ENCODE measurements at places on chromosomes 7 and 10.

DNA sequence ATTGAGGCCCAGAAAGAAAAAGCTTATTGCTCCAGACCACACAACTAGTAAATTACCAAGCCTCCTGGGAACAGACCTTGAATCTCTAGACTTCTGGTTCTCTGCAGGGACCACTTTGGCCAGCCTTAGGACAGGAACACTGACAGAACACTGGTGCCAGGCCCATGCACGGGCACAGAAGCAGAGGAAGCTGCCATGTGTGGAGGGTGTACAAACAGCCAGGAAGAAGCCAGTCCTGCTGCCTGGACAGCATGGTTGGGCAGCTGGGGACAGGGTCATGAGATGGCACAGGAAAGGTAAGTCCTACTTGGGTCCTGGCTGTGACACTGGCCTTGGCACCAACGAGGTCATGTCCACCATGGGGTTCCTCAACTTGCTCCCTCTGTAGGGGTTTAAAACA lies 19.2 kb downstream of the MMRN2 start:
- no peak for DNase-seq

DNA sequence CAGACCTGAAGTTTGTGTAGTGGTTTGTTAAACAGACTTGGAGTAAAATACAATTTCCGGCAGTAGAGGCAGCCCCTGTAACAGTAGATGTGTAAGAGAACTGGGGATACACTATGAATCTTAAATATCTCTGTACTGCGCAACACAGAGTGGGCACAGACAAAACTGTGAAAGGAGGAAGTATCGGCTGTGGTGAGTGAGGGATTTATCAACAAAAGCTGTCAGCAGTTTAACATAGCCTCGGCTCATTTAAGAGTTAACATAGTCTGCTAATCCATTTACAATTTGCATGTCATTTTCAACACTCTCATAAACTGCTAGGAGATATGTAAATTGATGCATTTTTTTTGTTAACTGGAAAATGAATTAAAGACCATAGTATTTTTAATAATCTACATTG lies 225.2 kb downstream of the ZWINT start:
- no peak for DNase-seq

- no peak for DNase-seq
Measured at GRCh38 chr7:74178632-74179031, 4.5 kb downstream of the EIF4H start.

GRCh38 chr10:93075369-93076221 lies 1.9 kb downstream of the CYP26A1 start:
- peak; percentile 41 for DNase-seq

- peak; percentile 66 for DNase-seq
Measured at GRCh38 chr10:78524941-78525340, 491.3 kb downstream of the RPS24 start.

DNA sequence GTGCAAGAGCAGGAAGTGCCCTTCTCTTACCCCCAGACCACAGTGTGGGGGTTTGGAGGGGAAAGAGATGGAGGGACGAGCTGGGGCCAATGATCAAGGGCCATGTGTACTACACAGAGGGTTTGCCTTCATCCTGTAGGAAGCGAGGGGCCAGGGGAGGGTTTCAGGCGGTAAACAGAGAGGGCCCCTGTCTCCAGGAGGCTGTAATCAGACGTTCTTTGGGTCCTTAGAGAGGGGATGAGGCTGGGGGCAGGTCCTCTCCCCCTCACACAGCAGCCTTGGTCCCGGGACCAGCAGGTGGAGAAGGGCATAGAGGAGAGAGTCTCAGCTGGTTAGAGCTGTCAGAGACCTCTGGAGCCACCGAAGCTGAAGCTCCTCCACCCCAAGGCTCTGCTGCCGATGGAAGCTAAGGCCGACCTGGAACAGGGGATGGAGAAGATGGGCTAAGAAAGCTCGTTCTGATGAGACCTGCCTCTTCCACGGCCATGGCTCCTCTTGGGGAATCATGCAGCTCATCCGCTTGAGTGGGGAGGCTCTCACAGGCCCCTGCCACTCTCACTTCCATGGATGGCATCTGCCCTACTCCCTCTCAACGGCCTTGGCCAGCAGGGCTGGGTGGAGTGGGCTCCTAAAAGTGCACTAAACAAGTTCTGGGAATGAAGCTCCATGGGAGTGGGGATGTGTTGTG lies 3.5 kb downstream of the LOXL4 start:
- no peak for DNase-seq

GRCh38 chr7:116575853-116576252 lies 51.0 kb downstream of the CAV1 start:
- no peak for DNase-seq

DNA sequence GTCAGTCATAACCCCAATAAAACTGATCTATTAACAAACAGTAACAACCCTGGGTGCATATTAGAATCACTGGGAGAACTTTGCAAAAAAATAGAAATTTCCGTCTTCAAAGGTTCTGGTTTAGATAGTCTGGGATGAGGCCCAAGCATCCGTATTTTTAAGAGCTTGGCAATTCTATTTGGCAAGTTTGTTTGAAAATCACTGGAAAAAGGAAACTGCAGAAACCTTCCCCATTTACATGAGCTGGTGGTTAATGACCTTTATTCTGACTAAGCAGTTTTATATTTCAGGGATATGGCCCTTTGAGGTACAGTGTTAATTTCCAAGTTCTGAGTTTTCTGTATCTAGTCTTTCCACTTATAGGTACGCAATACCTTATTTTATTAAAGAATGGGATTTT lies 115.8 kb upstream of the PRR15 start:
- no peak for DNase-seq

DNA sequence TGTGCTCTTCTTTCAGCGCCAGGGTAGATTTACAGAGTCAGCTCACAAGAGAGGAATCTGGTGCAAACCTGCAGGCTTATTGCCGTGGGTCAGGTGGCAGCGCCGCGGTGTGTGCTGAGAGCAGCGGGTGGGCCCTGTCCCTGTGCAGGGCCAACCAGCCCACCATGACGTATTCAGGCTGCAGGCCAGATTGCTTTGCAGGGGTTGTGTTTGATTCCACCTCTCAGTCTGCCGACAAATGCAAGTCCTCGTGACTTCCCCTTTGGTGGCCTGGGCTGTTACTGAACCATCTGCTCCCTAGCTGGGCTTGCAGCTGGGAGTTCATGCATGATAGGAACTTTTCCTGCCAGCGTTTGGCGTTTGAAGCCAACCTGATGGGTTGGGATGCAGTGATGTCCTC lies 66.7 kb upstream of the LEP start:
- no peak for DNase-seq

DNA sequence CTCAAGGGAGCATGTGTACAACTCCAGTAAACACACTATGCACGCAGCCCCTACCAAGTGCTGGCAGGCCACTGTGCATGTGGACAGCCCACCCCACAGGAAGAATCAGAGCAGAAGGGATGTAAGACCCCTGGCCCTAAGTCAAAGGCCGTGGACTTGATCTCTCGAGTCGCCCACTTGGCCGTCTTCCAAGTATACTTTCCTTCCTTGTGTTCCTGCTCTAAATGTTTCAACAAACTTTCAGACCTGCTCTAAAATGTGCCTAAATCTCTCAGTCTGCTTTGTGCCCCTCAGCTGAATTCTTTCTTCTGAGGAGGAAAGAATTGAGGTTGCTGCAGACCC lies 21.1 kb upstream of the NOM1 start:
- DNase-seq = no peak

All from coronary artery (tissue), 2 donors.